ENCODE measurements at places on chromosomes 16 and 17.
A peak's percentile ranks its signal among the peaks of the same experiment; 100 is the strongest.

GRCh38 chr17:82726427-82726826 is 9.0 kb upstream of the FN3K start:
- no peak for DNase-seq

DNA sequence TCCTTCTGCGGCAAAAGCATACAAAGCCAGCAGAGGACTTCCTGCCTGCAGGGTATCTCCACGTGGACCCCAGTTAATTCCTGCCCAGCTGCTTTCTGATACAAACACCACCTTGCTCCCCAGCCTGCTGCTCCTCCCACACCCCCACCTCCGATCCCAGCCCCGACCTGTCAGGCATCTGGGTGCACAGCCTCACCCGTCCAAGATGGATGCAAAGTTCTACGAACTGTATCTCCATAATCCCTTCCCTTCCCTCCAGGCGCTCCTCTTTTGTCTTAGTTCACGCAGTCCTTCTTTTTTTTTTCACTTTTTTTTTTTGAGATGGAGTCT is 15.6 kb upstream of the FOXJ1 start:
- DNase-seq, result no peak

DNA sequence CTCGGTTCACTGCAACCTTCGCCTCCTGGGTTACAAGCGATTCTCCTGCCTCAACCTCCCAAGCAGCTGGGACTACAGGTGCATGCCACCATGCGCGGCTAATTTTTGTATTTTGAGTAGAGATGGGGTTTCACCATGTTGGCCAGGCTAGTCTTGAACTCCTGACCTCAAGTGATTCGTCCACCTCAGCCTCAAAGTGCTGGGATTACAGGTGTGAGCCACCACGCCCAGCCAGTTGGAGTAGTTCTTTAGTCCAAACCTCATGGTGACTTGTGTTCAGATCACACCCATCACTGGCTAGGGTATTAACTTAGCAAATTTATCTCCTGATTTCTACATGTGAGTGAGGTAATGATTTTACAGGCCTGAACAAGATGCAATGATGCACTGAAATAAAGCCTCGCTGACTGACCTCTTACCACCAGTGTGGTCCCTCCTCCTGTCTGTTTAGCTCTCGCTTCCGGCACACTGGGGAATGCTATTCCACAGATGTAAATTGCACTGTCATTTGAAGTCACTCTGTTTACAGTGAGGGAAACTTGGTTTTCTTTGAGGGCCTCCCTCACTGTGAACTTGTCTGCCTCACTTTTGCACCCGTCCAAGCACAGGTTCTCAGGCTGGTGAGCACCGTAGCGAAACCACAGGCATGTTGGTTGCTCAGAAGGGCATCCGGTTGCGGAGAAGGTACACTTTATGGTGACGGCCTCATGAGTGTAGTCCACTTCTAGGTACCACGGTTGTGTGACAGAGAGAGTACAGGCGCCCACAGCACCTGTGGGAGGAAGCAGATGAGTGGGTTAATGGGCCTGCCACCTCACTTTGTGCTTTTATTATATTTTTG is 5.5 kb downstream of the IGSF6 start:
- DNase-seq, result no peak

GRCh38 chr17:7632492-7632894 is 2.6 kb downstream of the SHBG start:
- DNase-seq, result no peak

DNA sequence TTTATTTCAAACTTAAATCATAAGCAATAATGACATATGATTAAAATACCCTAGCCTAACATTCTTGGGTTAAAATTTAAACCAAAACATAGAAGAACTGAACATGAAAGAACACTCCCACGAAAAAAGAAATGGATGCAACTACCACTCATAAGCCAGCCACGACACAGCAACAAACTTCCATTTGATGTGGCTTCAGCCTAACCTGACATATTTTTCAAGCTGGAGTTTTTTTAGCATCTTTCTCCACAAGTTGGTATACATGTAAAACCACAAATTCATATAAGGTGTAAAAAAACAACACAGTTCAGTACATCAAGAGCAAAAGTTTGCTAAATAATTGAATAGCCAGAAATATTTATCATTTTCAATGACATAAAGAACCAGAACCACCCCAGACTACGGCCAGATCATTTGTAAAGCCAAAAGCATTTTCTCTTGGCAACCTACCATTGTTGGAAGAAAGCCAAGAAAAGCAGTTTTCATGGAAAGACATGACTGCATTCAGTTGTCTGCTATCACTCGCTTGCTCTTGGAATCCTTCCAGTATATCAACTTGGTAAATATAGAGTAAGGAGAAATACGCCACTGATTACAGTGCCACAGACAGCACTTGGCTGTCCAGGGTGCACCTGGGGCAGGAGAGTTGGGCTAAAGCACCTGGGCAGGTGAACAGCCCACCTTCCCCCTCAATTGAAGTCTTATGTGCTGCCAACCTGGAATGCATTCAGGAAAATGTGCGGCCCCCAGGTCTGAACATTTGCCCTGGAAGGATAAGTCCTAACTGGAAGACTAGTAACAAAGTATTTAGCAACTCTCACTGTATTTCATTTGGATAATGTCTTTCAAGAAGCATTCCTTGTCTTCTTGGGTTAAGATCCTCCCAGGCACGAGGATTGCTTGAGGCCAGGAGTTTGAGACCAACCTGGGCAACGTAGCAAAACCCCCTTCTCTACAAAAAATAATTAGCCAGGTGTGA is 60.5 kb downstream of the CREBBP start:
- DNase-seq, result peak; percentile 83

DNA sequence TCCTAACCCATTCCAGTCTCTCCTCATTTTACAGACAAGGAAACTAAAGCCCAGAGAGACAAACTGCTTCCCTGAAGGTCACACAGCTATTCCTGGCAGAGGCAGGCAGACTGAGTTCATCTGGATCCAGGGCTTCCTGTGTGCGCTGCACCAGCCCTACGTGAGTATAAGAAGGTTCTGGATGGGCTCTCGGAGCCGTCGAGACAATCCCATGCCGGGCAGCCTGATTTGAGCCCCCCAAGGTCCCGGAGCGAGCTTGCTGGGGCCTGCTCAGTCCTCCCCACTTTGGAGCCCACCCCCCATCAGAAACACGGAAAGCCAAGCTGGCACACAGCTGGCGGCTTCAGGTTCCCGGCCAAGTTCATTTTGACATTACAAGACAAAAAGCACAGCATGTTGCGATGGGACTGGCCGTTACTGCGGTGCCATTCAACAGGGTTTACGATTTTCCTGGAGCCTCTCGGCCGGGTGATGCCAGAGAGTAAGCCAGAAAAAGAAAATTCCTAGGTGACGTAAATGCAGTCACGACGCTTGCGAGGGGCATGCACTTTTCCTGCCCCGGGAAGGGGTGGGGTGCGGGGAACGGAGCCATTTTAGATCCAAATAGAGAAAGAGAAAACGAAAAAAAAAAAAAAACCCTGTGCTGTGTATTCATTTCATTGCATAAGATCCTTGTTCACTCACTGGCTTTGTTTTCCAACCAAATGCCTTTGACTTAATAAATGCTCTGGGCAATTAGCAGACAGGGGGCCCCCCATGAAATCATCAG is 167.1 kb upstream of the FOXF1 start:
- DNase-seq, result no peak

- DNase-seq, result no peak
Measured at GRCh38 chr17:7478276-7479212, 887 bp downstream of the ZBTB4 start.

DNA sequence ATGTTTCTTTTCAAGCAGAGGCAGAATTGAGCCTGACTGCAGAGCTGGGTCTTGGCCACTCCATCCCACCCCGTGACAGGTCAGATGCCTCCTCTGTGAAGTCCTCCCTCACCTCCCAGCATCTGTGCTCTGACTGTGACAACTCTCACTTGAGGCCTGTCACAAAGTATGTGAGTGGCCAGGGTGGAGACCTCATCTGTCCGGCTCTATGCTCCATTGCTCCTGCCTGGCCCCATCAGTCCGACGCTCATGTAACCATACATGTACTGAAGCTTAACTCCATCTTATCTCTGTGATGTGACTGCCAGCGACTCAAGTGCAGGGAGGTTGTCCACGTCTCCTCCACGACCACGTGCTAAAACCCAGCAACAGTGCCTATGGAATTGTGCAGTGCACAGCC is 3.5 kb downstream of the PPL start:
- no peak for DNase-seq

DNA sequence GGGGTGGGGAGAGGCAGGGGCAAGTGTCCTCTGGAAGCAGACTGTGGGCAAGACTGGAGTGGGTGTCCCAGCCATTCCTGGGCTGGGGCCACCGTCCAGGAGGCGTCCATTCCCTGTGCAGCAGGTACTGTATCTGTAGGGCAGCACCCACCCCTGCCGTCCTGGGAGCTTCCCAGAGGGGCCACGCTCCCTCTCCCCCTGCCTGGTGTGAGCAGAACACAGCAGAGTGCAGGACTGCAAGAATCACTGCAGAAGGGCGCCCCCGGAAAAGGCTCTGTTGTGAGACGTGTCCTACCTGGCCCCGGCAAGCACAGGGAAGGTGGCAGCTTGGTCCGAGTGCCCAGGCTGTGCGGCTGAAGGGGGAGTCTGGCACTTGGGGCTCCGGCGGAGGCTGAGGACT is 70.3 kb downstream of the KLHDC4 start:
- DNase-seq, result no peak

DNA sequence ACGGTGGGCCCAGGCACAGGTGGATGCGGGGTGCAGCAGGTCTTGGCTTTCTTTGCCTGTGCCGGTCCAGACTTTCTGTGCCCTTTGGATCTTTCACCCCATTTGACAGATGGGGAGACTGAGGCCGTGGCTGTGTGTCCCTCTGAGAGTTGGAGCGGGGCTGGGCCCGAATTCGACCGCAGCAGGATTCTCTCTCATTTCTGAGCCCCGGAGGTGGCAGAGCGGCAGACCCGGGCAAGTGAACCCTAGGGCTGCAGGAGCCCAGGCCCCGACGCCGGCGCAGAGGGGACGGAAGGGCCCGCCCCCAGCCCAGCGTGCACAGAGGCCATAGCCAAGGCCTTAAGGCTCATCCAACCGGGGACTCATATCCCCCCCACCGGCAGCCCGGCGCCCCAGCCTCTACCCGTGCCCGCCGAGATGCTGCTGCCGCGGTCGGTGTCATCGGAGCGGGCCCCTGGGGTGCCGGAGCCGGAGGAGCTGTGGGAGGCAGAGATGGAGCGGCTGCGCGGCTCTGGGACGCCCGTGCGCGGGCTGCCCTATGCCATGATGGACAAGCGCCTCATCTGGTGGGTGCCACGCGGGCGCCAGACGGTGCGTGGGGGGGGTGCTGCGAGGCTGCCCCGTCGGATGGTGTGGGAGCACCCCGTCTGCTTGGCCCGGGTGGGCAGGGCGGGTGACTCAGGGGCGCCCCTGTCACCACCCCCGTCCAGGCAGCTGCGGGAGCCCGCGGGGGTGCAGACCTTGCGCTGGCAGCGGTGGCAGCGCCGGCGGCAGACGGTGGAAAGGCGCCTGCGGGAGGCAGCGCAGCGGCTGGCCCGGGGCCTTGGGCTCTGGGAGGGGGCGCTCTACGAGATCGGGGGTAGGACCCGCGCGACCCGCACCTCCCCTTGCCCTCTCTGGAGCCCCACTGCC is 857 bp downstream of the TMC8 start:
- DNase-seq, result no peak

- DNase-seq, result no peak
Measured at GRCh38 chr17:39170109-39170508, 4.1 kb upstream of the ARL5C start.

GRCh38 chr17:57954397-57955182 is 622 bp downstream of the CUEDC1 start:
- DNase-seq, result peak; percentile 65

DNA sequence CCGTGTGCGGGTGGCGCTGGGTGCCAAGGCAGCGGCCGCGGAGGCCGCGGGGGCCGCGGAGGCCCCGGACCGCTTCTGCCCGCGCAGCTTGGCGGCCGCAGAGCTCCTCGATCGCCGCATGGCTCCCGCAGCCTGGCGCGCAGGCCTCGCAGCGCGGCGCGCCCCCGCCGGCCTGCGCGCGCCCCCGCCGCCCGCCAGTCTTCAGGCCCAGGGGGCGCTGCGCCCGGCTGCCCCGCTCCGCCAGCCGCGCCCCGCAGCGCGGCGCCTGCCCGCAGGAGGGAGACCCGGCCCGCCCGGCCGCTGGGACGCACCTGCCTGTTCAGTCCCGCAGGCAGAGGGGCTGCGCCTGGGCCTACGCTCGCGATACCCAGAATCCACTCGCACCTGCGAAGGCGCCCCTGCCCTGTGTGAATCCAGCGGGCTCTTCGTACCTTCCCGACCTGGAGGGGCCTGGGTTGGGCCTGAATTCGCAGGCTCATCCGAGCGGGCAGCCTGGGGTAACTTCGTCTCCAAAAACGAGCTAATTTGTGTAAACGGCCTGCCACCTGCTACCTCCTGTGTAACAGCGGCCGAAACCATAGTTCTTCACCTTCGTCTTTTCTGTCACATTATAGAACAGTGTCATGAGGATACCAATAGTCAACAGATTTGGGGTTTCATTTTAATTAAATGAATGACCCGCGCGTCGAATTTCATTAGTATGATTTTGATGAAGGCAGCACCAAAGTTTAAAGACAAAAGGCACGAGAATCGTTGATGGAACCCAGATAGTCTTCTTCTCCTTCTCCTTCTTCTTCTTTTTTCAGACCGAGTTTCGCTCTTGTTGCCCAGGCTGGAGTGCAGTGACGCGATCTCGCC is at the start of gene CENPV:
CENPV (minus strand) TSS at position 153 of the 858 bp plus-strand sequence; CDS start at position 120, 33 bp downstream.
- DNase-seq, result no peak

DNA sequence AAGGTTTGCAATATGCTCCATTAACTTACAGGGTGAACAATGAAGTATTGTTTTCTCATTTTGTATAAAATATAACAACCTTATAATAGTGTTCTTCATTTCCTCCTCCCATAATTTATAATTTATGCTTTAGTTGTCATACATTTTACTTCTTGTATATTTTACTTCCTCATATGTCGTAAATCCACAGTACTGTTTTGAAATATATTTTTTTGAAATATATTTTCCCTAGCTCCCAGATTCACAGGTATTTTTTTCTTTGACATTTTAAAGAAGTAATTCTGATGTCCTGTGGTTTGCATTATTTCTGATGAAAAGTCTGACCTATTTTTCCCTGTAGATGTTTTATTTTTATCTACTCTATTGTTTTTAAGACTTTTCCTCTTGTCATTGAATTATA is 52.7 kb downstream of the VMP1 start:
- no peak for DNase-seq

- DNase-seq, result no peak
Measured at GRCh38 chr17:29592850-29593551, at the start of gene ANKRD13B. TSS of gene ANKRD13B (plus strand) at chr17:29593132. CDS start at chr17:29593622, 490 bp downstream.

- no peak for DNase-seq
Measured at GRCh38 chr17:60769327-60769726, 91.7 kb downstream of the BCAS3 start.

DNA sequence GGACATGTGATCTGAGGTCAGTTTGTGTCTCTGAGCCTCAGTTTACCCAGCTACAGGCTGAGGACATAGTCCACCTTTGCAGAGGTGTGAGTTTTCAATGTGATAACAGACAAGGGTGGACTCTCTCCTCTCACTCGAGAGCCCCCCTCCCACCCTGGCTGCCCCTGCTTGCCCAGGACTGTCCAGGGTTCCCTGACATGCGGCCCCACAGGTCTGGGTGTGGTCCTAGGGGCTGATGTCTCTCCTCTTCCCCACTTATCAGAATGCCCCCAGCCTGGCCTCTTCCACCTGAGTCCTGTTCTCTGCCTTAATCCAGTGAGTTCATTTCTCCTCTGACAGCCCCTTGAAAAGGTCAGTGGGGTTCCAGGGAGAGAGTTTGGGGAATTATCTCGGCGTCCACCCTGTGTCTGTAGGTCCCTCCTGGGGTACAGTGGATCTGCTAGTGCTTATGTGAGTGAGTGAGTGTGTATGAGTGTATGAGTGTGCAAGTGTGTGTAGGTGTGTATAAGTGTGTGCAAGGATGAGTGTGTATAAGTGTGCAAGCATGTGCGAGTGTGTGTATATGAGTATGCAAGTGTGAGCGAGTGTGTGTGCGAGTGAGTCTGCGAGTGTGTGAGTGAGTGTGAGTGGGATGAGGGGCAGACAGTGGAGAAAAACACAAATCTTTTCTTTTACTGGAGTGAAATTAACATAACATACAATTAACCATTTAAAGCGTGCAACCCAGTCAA is 175.0 kb downstream of the IRF8 start:
- no peak for DNase-seq

Measured in NCI-H2081 treated with DMSO at 0.1 percent for 48 hours (cell line).